ENCODE measurements at places on chromosomes 11 and 22.

DNA sequence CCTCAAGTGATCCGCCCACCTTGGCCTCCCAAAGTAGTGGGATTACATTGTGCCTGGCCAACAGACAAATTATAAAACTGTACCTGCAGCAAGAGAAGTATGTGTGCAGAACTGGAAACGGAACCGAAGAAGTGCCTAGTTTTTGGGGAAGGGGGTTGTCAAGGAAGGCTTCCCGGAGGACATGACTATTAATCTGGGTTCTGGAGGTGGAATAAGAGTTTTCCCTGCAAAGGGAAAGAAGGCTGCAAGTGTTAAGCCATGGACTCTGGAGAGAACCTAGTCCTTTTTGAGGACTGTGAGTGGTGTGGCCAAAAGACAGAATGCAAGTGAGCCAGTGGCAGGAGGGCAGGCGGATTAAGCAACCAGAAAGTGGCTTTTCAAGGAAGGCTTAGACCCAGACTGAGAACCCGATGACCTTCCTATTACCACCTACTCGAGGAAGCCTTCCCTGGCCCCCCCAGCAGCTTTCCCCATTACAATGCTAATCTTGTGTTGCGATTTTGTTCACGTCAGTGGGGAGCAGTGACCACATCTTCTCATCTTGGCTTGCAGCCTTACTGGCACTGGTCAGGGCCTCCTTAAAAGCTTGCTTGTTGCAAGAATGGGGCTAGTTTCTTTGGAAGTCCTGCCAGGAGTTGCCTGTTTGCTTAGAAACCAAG is 5.7 kb upstream of the SEPTIN3 start:
- no peak for DNase-seq

DNA sequence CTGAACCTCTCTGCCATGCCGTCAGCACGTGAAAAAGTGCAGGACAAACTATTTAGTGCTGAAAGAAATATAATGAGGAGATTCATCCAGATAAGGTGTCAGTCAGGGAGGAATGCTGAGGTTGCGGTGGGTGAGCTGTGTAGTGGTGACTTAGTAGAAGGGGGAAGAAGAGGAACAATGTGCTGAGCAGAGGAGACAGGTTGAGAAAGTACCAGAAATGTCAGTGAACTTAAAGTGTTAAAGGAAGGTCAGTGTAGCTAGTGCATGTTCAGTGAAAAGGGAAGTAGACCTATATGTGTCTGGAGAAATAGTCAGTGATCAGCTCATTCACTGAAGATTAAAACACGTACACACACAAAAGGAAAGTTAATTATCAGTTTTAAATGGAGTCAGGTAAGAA is 237.6 kb upstream of the CCDC179 start:
- no peak for DNase-seq

DNA sequence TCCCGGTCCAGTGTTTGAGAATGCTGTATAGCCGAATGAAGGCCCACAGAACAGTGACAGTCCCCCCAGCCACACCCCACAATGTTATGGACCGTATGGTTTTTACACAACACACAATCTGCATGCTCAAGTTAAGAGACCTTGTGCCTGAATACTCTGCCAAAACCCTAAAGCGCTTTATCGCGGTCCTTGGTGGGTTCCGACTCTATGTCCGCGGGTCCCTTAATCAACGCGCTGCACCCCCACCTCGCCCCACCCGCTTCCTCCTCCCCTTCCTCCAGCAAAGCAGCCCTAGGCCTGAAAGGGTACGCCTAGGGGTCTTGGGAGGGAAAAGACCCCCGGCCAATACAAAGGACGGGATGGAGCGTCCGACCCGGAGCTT is 442 bp downstream of the COPB1 start:
- DNase-seq = no peak

DNA sequence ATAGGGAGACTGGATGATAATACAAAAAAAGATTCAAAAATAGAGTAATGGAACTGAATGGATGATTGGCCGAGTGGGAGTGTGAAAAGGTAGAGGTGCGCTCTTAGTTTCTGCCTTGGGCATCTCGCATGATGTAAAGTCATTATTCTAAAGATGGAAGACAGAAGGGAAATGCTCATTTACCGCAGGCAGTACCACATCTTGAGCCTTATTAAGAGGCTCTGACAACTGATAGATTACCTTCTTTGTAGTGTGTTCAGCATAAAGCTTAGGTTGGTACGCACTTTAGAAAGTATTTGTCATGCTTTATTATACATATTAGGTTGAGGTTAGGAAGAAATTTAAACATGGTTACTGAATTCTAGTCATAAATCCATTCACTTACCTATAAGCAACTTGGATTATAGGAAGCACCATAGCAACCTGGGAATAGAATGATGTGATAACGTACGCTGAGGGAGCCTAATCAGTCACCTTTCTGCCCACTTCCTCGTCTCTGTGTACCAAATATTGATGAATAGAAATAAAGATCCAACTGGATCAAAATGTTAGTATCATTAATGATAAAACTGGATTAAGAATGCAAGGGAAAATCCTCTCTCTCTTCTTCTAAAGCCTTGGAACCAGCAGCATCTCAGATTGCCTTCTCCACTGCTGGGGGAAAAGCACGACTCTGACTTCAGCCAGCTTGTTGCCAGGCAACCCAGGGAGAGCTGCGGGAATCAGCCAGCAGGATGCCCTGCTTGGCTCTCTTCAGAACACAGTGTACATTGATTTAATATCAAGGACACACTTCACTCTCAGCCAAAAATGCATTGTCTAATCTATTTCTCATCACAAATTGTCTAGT is 29.0 kb upstream of the VWA5A start:
- no peak for DNase-seq

DNA sequence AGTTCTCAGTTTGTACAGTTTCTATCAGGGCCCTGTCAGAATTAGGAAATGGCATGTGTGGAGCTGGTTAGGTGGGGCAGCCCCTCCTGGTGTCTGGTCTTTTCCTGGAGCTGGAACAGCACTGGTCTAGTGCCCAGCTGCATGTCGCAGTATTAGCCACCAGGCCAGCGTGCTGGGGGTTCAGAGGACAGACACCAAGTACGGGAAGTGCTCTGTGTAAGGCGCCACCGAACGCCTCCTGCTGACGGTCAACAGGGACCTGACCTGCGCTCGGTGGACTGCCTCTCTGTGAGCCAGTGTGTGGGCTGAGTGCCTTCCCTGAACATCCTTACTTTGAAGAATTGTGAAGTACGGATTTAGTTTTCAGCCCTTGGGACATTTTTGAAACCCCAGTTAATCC is 33.9 kb downstream of the AP2A2 start:
- DNase-seq = no peak

- DNase-seq = no peak
These were observed 6.4 kb downstream of the UNC93B1 start for GRCh38 chr11:67997475-67997921.

- no peak for DNase-seq
These were observed 200.2 kb downstream of the CADM1 start for GRCh38 chr11:115303929-115304531.

- no peak for DNase-seq
These were observed 49.7 kb downstream of the RTL6 start for GRCh38 chr22:44448271-44448830.

DNA sequence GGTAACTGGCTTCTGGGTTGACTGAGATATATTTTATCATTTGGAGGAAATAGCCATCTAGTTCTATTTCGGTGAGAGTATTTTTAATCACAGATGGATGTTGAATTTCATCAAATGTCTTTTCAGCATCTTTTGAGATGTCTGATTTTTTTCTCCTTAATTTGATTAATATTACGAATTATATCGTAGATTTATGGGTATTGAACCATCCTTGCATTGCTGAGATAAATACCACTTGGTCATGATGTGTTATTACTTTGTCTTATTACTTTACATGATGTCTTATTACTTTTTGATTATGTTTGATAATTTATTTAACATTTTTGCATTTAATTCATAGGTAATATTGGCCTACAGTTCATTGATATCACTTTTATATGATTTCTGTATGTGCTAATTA is 78.8 kb upstream of the PARVA start:
- DNase-seq = no peak

DNA sequence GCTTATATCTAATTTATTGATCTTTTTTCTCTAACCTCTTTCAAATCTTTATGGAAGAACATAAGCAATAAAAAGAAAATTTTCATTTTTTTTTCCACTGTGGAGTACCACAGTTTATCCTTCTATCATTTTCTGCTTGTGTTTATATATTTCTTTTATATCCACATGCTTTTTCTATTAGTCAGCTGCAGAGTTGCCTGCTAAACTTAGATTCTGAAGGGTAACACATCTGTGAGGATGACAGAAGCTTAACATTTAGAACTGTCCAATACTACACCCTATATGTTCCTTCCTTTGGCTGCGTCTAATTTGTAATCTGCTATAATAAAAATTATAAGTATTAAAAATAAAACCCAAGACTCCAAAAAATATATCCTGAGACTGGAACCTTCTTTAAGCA is 20.8 kb downstream of the CCDC90B start:
- DNase-seq = no peak

- DNase-seq = no peak
These were observed 93.5 kb upstream of the DBX1 start for GRCh38 chr11:20253796-20254195.

DNA sequence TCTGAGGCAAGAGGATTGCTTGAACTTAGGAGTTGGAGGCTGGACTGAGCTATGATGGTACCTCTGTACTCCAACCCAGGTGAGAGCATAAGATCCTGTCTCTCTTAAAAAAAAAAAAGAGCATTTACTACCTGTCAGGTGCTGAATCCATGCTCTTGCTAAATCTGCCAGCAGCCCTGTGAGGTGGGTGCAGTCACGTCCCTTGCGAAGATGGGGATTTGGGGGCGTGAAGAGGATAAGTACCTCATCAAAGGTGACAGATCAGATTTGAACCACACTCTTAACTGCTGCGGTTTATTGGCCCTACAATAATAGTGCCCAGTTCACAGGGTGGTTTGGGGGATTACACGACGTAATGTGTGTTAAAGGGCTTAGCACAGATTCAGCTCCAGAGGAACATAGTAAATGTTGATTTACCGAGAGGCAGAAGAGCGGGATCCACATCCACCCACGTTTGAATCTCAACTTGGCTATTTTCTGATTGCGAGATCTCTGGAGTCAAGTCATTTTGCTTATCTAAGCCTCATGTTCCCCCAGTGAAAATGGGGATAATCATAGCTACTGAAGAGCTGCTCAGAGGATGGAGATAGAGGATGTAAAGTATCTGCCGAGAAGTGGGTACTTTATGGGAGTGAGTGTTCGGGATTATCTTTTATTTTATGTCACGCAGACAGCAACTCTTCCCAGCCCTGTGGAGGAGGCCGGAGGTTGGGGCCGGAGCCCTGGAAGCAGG is 28.1 kb upstream of the LRRC10B start:
- no peak for DNase-seq

GRCh38 chr11:134802116-134802515 is 390.1 kb upstream of the B3GAT1 start:
- DNase-seq = no peak

DNA sequence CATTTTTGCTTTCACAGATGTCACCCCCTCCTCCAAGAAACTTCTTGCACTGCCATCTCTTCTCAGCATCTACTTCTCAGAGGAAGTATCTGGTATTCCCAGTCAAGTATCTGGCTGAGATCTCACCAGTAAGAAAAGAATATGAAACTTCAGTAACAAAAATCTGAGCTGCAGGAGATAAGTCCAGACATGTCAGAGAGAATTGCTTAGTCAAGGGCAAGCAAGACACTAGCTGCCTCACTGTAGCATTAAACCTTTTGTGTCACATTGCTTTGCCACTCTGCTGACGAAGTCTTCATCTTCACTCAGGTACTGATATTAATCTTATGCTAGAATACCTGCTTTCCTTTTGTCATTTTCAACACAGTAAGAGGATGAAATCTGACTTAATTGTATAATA is 70.6 kb upstream of the ZC3H12C start:
- no peak for DNase-seq

GRCh38 chr11:22723274-22723673 is 56.9 kb downstream of the GAS2 start:
- no peak for DNase-seq

DNA sequence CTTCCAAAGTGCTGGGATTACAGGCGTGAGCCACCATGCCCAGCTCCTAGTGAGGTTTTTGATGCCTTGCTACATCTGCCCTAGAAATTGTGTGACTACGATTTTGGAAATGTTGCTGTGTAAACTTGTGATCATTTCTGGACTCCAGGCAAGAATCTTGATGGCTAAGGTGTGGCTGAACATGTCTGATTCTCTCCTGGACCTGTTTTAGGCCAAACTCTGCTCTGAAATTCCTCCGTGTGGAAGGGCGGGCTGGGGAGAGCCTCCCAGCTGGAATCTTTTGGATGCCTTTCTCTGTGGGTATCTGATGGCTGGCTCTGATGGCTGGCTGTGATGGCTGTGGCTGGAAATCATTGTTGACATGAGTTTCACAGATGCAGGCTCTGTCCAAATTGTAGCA is 8.2 kb downstream of the PNPLA3 start:
- no peak for DNase-seq

GRCh38 chr11:3227568-3228444 is 4.4 kb downstream of the MRGPRE start:
- DNase-seq = no peak

DNA sequence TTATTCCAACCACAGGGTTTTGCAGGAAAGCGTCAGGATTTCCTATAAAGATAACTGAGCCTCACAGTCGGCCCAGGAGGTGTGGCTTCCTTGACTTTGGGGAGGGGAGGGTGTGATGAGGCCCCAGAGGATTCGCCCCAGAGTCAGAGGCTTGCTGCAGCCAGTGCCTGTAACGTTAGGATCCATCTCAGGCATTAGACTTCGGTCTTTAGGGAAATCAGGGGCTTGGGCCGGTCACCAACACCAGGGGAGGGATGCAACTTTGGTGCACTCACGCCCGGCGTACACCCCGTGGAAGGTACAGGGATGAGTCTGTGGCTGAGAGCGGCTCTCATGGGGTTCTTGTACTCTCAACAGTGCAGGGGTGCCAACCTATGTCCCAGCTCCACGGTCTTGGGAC is 5.7 kb upstream of the ANO1 start:
- DNase-seq = no peak

DNA sequence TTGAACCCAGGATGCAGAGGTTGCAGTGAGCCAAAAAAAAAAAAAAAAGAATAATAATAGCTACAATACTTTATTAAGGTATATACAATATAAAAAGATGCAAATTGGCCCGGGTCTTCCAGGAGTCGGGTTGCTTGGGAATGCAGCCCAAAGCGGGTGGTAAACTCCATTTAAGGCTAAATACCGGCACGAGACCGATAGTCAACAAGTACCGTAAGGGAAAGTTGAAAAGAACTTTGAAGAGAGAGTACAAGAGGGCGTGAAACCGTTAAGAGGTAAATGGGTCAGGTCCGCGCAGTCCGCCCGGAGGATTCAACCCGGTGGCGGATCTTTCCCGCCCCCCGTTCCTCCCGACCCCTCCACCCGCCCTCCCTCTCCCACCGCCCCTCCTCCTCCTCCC is 143.3 kb downstream of the DLG2 start:
- DNase-seq = no peak

Measured in iPS DF 6.9 (cell line).